ENCODE measurements at places on chromosomes 12 and 14.

- peak; percentile 61 for DNase-seq
Observed at GRCh38 chr12:93790472-93791152, 113.4 kb downstream of the CRADD start.

GRCh38 chr14:55152052-55152753 is 23.2 kb downstream of the LGALS3 start:
- no peak for DNase-seq

DNA sequence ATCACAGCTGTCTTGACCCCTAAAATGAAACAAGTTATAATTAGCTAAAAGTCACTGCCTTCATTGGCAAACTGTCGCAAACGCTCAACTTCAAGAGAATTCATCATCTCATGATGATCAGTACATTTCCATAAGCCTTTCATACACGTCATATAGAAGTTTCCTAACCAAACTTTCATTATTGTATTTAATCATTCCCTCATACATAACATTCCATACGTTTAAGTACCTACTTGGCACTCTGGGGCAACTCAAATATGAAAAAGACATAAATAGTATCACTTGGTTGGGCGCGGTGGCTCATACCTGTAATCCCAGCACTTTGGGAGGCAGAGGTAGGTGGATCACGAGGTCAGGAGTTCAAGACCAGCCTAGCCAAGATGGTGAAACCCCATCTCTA is 12.4 kb upstream of the PPP2R5E start:
- DNase-seq = no peak

DNA sequence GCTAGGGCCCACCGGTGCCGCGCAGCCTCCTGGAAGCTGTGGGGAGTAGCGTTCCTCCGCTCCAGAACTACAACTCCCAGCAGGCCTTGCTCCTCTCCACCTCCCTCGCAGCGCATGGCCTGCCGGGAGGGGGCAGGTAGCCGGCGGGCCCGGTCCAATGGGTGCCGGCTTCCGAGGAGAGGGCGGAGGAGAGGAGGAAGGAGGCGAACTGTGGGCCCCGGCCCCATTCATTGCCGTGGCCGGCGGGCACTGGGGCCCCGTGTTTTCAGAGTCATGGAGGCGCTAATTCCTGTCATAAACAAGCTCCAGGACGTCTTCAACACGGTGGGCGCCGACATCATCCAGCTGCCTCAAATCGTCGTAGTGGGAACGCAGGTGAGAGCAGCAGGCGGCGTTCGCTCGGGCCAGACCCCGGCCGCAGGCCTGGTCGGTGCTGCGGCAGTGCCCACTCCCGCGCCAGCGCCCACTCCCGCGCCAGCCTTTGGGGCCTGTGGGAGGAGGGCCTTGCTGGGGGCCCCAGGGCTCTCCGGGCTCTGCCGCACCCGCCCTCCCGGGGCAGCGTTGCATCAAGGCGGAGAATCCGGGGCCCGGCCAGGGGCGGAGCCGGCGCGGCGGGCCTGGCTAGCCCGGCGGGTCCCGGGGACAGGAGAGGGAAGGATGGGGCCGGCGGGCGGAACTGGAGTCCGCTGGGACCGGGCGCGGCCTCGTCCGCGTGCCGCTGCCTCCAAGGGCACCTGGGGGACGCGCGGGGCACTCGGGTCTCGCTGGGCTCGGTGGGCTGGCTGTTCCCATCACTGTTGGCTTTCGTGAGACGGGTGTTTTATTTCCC is at the start of gene DNM1L:
DNM1L (plus strand) TSS at position 211 of the 829 bp plus-strand sequence; CDS start at position 274, 63 bp downstream.
- peak; percentile 80 for DNase-seq

GRCh38 chr14:75339059-75339458 is 60.4 kb downstream of the FOS start:
- peak; percentile 33 for DNase-seq
